ENCODE measurements at places on chromosomes 3 and 15.

GRCh38 chr3:49756036-49756435 is 30.3 kb downstream of the IP6K1 start:
- DNase-seq = no peak

GRCh38 chr15:38058596-38059075 is 124.2 kb downstream of the TMCO5A start:
- DNase-seq = no peak

DNA sequence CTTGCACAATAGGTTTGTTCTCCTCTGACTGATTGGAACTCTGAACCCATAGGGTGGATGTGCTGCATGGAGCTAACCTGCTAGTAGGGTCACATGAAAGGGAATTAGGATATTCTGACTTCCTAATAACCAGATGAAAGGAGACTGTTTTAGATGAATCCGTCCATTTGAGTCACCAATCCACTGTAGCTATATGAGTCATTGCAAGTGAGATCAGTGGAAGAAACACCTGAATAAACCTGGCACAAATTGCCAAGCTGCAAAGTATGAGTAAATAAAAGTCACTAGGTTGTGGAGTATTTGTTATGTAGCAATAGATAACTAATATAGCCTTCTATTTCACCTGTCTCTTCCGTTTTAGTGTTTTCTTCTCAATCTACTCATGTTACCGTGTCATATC is 584.4 kb downstream of the PDCD6IP start:
- DNase-seq = no peak

- DNase-seq = peak; percentile 5
These were observed 49.2 kb downstream of the HDGFL3 start for GRCh38 chr15:83158393-83158792.

DNA sequence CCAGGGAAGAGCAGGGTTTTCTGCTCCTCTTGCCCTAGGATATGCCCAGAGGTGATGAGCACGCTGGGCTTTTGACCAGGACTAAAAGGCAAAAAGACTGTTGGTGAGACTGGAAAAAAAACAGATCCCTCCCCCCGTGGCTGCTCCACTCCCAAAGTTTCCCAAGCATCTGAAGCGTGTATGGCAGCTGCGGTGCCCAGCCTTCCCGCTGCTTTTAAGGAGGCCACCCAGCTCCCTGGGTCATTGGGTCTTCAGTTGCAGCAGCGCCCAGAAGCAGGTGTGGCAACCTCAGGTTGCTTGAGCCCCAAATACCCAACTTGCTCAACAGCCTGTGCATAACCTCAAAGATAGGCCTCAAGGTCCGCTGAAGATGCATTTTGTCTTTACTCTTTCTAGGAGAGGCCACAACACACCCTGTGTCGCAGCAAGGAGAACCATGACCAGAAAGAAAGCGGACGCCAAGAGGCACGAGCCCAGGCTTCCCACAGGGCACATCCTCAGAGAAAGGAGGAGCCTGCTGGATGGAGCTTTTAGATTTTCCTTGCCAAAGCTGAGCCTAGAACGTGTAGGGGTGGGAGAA is 2.0 kb downstream of the SRGAP3 start:
- DNase-seq = no peak

GRCh38 chr3:147758771-147759170 is 349.6 kb downstream of the ZIC1 start:
- DNase-seq = peak; percentile 24

Measured in GM04504 (cell line).